ENCODE measurements at places on chromosomes 5 and 9.

- no peak for DNase-seq
Measured at GRCh38 chr5:150078802-150079689, 7.3 kb downstream of the CSF1R start.

GRCh38 chr9:77433675-77434445 lies 214.3 kb downstream of the GNA14 start:
- DNase-seq = peak; percentile 61

- no peak for DNase-seq
Measured at GRCh38 chr9:89522959-89523285, 25.0 kb upstream of the SEMA4D start.

- peak; percentile 7 for DNase-seq
Measured at GRCh38 chr5:75639535-75640311, 28.5 kb downstream of the ANKDD1B start.

GRCh38 chr5:133304178-133304577 lies 252.4 kb downstream of the HSPA4 start:
- no peak for DNase-seq

DNA sequence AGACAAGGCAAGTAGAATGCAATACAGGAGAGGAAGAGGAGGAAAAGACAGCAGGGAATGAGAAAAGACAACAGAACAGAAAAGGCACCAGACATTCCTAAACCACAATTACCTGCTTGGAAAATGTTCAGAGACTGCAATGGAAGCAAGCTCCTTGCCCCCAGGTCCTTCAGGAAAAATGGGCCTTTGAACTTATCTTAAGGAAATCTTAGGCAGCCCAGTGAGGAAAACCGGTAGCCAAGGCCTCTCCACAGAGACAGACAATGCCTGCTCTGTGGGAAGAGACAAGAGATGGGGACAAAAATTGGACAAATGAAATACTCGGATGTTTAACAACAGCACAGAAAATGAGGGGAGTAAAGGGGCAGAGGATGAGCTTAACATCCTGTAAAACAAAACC lies 31.2 kb downstream of the HTR4 start:
- no peak for DNase-seq
